ENCODE measurements at places on chromosomes 11 and 22. TPM values are rescaled to one million over a fixed set of nuclear protein-coding genes. Genes with fewer than 3 reads are reported as not detected.
A peak's percentile ranks its signal among the peaks of the same experiment; 100 is the strongest.

Gene USH1C
- not detected for total RNA-seq

Gene EPS8L2
- total RNA-seq = 10.5 TPM

Gene ACTN3
- 0.27 TPM for total RNA-seq

Gene NF2
- total RNA-seq = 43.1 TPM

Gene PHF21A
- 42.6 TPM for total RNA-seq

Gene PRODH
- not detected for total RNA-seq

DNA sequence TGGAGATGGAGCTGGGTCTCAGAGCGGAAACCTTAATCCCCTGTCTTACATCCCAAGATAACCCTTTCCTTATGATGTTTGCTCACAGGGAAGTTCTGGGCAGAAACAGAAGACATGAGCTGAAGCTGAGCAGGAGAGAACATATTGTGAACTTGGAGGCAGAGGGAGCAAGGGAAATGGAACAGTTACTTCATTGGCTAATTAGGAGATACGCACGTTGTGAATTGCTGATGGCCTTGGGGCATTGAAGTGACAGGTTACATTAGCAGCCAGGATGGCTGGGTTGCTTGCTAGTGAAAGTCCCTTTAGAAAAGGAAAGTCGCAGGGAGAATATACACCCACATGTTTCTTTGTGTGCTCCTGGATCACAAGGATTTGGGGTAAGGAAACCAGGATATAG is 48.7 kb downstream of the TENM4 start:
- no peak for DNase-seq

DNA sequence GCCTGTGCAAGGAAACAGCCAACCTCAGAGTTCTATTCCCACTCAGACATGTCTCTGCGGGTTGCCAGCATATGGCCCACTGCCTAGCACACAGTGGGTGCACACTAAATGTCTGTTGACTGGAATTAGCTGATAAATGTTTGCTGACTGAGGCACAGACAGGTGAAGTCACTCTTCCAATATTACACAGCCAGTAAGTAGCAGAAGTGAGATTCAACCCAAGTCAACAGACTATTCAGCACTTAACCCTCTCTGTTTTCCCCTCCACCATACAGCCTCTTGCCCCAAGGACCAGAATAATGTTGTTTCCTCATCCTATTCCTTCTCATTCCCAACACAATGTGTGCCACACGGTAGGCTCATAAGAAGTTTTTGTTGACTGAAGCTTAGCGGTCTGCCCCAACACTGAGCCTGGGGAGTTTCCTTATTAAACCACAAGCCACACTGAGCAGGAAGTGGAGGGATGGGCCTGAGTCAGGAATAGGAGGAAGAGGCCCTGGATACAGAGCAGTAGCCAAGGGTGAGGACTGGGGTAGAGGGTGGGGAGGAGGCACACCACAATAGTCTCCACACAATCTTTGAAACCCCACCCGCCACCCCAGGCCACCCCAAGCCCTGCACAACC is 15.7 kb upstream of the IL10RA start:
- peak; percentile 56 for DNase-seq

GRCh38 chr22:43303166-43303565 is 40.0 kb downstream of the SCUBE1 start:
- no peak for DNase-seq

DNA sequence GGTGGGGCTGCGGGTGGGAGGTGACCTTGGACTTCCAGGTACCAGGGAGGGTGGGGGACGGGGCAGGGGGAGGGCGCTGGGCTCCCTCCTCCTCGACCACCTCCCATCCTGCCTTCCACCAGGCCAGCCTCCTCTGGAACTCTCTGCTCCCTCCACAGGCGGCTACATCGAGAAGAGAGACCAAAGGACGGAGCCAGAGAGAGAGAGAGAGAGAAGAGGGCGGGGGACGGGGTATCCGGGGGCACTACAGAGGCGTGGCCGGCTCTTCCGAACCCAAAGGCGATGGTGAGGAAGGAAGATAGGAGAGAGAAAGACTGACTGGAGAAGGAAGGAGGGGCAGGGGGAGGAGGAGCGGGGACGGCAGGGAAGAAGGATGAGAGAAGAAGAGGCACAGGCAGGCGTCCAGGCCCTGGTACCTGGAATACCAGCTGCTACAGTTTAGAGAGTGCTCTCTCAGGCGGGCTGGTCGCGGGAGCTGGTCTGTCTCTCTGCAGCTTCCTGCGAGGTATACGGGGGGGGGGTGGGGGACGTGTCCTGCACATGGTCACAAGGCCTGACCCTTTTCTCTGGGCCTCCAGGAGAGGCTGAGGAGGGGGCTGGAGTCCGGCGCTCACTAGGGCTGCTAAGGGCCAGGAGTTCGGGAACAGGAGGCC is 38.0 kb downstream of the IGSF9B start:
- no peak for DNase-seq

GRCh38 chr11:83259559-83259958 is 26.6 kb downstream of the CCDC90B start:
- DNase-seq = no peak

- peak; percentile 87 for DNase-seq
These were observed 1.5 kb upstream of the WNT11 start for GRCh38 chr11:76207642-76208401.

- DNase-seq = no peak
These were observed 16.0 kb upstream of the POU2AF1 start for GRCh38 chr11:111395081-111395480.

DNA sequence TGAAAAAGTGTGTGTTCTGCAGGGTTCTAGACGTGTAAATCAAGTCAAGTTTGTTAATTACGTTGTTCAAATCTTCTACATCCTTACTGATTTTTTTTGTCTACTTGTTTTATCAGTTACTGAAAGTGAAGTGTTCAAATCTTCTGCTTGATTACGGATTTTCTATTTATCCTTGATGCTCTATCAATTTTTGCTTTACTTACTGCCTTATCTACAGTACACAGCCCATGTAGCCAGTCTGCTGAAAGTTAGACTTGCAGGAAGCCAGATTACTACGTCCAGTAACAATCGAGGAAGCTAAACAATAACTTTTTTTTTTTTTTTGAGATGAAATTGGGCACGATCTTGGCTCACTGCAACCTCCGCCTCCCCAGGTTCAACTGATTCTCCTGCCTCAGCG is 15.6 kb upstream of the C11orf24 start:
- DNase-seq = no peak

GRCh38 chr22:47369020-47369419 is 606.6 kb downstream of the TBC1D22A start:
- DNase-seq = no peak

DNA sequence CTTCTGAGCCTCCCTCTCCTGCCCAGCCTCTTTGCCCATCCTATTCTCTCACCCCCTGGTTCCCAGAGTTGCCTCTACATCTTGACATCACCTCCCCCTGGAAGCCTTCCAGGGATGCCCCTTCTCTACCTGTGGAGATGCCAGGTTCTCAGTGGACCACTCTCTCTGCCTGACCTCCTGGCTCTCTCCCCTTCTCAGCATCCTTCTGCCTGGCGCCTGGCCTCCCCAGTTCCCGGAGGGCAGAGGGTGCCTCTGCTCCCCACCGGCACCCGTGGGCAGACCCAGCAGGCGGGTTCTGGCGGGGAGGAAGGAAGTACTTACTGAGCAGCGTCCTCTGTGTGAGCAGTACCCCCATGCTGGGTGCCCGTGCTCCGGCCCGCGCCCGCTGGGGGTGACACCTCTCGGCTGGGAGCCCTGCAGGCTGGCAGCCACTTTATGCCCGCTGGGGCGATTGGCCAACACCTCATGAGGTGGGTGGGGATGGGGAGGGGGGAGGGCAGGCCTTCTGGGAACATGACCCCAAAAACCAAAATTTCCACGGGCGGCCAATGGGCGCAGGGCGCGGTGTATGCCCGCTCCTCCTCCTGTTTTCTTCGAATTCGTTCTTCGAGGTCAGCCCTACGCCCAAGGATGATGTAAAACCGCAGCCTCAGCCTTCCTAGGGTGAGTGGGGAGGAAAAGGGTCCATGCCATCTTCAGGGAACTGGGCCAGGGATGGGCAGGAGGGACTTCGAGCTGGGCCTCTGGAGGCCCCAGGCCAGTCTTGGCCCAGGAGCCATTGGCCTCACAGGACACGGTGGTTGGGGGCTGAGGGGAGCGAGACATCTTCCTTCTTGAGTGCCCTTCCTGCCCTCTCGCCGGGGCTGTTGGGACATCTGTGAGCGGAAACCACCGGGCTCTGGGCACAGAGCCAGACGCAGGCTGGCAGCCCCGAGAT is at the start of gene OSM:
Gene OSM (minus strand): TSS at position 407 of the 937 bp plus-strand sequence. CDS start 52 bp downstream, at position 355.
- DNase-seq = peak; percentile 86
